EH (cell line): ENCODE measurements at places on chromosomes 4 and X.

- no peak for DNase-seq
These were observed 90.2 kb downstream of the CPZ start for GRCh38 chr4:8682725-8683124.

- DNase-seq = no peak
These were observed 7.3 kb upstream of the IGFBP7 start for GRCh38 chr4:57117491-57117890.

DNA sequence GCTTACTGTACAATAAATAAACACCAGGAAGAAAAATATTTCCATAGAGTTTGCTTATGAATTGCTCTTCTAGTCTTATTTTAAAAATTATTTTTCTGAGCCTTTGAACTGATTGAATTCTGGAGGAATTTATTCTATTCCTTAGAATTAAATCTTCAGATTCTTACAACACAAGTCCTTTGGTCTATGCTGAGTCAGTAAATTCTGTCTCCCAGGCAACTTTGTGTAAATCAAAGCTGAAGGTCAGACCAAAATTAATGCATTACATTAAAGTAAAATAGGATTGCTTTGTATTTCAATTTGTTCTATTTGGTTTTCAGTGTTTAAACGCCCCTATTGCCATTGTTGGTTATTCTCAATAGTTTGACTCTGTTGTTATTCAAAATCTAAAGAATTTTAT lies 26.8 kb upstream of the STPG2 start:
- no peak for DNase-seq

GRCh38 chr4:141347684-141348083 lies 127.0 kb downstream of the ZNF330 start:
- DNase-seq = no peak
